Astrocyte of the cerebellum (primary cell): ENCODE measurements at places on chromosomes 1 and 21.

DNA sequence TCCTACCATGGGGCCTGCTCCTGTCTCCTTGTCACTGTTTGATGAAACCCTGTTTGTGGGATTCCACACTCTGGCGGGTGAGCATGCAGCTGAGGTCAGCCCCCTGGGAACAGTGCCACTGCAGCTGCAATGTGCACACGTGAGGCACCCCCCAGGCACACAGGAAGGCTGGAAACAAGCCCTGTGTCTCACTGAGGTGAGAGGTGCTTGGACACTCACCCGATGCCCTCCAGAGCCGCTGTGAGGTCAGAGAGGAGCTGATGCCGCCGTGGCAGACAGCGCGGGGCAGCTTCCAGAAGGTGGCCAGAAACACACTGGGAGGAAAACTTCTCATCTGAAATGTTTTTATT is 49.7 kb downstream of the SLX9 start:
- DNase-seq = no peak

GRCh38 chr21:27569831-27570230 is 602.9 kb upstream of the ADAMTS5 start:
- DNase-seq = no peak

- DNase-seq = no peak
Measured at GRCh38 chr21:43983390-43983789, 28.7 kb upstream of the TRAPPC10 start.

DNA sequence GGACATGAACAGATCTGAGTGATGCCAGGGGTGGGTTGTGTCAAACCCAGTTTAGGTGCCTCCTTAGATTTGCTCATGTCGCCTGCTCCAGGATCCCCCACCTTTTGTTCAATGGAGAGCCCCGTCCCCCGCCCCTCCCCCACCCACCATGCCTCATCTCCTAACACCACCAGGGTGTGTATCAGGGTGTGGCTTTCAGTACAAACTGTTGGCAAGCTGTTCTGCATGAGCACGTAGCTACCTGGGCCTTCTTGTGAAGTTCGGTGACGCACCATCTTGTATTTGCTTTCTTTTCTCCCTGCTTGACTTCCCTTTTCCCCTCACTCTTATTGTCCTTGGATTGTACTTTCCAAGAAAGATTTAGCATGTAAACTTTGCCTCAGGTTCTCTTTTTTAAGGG is 94.8 kb downstream of the EBNA1BP2 start:
- no peak for DNase-seq

DNA sequence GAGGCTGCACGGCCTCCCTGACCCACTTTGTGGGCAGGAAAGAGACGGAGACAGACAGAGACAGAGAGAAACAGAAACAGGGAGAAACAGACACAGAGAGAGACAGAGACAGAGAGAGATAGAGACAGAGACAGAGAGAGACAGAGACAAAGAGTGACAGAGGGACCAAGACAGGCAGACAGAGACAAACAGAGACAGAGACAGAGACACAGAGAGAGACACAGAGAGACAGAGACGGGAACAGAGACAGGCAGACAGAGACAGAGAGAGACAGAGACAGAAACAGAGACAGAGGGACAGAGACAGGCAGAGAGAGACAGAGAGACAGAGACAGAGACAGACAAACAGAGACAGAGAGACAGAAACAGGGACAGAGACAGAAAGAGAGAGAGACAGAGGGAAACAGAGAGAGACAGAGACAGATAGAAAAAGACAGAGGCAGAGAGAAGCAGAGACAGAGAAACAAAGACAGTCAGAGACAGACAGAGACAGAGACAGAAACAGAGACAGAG is 3.1 kb downstream of the COL6A1 start:
- DNase-seq = no peak
